ENCODE measurements at places on chromosomes 6 and 20.

- no peak for DNase-seq
Observed at GRCh38 chr6:38166411-38167240, 347.1 kb downstream of the ZFAND3 start.

DNA sequence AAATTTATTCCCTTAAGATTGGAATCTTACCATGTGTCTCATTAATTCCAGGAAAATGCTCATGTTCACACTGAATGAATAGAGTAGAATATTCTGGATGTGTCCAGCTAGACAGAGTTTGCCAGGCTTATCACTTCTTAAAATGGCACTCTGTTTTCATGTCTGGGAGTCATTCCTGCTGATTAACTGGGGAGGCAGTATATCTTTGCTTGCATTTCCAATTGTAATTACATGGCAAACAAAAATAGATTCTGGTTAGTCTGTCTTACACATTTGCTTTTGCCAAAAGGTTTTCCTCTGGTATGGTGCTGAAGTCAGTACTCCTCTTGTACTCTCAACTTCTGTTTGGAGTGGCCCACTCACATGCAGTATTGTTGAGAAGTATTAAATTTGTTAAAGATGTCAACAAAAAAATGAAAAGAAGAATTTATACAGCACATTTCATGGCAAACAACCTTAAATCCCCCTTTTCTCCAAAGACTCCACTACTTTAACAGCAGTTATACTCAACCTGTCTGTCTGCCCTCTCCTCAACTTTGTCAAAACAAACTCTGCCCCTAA is 70.2 kb downstream of the TENT5A start:
- DNase-seq, result no peak

GRCh38 chr6:98467902-98468301 is 366.5 kb upstream of the POU3F2 start:
- DNase-seq, result no peak

- DNase-seq, result peak; percentile 2
Observed at GRCh38 chr6:72704979-72705378, 83.1 kb downstream of the KCNQ5 start.

GRCh38 chr20:63177134-63177784 is 38.7 kb downstream of the YTHDF1 start:
- no peak for DNase-seq

DNA sequence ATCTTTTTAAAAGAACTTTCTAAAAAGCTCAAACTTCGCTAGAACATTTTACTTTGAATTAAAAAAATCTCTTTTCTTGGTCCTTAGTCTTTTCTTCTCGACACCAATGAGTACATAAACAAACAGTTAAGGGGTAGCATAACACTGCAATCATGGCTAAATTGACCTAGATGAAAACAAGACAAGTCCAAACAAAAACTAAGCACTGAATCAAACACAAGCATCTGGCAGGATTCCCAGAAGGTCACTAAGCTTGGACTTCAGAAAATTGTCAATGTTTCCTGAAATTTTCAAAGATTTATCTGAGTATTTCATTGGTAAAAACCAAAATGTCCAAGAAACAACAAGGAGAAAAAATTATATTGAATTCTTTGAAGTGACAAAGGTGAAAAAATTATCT is 5.0 kb downstream of the COL21A1 start:
- no peak for DNase-seq

DNA sequence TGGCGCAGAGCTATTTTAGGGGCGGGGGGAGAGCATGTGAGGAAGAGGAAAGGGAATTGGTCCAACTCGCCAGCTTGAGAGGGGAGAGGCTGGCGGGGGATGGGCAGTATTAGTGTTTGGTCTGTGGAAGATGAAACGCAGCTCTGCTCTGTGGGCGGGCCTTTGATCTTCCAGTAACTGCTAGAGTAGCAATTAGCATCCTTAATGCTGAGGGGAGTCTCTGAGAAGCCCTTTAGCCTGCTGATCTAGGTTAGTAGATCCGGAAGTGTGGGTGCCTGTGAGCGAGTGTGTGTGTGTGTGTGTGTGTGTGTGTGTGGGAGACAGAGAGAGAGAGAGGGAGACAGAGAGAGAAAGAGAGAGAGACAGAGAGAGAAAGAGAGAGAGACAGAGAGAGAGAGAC is 117.2 kb upstream of the BACH2 start:
- DNase-seq, result no peak

DNA sequence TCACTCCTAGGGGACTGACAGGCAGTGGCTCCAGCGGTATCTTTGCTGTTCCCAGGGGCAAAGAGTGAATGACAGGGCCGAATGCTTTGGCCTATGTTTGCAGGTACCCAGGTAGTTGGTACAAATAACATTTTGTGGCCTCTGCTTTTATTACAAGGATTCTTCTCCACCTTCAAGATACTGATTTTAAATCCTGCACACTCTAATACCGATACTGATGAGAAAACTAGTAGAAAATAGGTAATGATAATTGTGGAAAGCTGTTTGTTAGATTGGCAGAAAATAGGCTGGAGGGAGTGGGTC is 772 bp downstream of the HINT3 start:
- DNase-seq, result no peak

DNA sequence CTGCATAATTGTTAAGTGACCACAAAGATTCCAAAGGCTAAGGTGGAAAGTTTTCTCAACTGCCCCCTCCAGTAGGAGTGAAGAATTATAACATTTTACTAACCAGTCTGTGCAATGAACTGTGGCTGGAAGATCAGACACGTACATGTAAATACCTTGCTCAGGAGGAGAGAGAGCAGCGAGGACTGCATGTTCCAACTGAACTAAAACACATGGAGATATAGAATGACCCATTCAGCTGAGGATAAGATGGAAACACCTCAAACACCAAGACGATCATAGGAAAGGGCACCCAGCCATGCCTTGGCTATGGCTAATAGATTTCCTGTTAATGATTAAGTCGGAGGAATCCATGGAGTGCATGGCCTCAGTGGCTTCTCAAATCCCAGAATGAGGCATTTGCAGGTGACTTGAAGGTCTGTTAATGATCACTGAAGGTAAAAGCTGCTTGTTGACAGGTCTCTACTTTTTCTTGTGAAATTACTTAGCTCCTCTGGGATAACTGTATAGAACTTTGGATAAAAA is 875.6 kb downstream of the TFAP2A start:
- no peak for DNase-seq

DNA sequence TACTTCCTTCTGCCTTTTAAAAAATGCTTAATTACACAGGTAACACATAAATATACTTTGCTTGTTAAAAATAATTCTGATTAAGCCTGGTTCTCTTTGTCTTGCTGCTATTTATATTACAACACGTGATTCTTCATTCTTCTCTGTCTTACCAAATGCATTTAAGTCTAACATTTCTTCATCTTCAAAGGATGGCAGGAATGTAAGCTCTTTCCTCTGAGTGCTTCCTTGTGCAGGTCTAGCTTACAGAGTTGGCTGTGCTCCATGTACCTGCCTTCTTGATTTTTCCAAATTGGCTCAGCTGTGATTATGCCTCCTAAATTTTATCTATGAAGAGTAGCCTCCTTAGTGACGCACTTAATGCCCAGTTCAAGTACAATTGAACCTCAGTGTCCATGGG is 44.4 kb downstream of the RNF144B start:
- no peak for DNase-seq

- no peak for DNase-seq
Observed at GRCh38 chr20:39700528-39700927, 738.4 kb downstream of the DHX35 start.

DNA sequence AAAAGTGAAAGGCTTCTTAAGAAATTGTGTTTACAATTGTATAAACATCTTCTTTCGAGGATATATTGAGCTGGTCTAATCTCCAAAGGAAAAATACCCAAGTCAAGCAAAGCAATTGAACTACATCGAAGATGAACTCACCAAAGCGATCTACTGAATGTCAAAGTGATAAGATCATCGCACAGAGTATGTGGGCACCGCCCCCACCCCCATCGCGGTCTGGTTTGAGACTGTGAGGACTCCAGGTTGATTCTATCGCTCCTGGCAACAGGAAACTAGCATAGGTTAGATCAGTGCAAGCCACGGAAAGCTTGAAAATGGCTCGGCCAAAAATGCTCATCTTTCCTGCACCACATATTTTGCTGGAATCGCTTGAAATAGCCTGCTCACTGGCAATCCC is 133.2 kb upstream of the RPS6KA2 start:
- DNase-seq, result no peak

GRCh38 chr6:11328613-11329247 is 96.3 kb upstream of the NEDD9 start:
- no peak for DNase-seq

DNA sequence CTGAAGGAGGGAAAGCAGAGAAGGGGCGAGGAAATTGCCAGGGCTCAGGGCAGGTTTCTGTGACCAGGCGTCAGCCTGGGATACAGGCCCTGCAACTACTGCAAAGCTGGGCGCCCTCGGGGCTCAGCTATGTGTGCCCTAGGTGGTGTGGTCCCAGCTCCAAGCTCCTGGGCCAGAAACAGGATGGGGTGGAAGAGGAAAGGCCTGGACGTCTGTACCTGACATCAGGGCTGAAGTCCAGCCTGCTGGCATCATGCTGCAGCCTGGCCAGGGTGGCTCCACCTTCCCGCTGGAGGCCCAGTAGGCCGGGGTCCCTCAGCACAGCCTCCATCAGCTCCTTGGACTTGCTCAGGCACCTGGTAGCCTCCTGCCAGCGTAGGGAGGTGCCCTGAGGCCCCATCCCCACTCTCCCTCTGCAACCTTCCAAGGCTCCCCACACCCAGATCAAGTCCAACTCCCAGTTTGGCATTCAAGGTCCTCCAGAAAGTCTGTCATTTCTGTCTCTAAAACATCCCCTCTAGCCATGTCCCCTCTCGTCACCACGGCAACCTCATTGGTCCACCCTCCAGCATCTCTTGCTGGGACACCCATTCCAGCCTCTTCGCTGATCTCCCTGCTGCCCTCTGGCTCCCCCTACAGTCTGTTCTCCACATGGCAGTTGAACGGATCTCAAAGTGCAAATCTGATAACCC is 38.2 kb downstream of the KIAA1755 start:
- peak; percentile 71 for DNase-seq

GRCh38 chr6:105374010-105374420 is 28.9 kb downstream of the PREP start:
- peak; percentile 87 for DNase-seq

DNA sequence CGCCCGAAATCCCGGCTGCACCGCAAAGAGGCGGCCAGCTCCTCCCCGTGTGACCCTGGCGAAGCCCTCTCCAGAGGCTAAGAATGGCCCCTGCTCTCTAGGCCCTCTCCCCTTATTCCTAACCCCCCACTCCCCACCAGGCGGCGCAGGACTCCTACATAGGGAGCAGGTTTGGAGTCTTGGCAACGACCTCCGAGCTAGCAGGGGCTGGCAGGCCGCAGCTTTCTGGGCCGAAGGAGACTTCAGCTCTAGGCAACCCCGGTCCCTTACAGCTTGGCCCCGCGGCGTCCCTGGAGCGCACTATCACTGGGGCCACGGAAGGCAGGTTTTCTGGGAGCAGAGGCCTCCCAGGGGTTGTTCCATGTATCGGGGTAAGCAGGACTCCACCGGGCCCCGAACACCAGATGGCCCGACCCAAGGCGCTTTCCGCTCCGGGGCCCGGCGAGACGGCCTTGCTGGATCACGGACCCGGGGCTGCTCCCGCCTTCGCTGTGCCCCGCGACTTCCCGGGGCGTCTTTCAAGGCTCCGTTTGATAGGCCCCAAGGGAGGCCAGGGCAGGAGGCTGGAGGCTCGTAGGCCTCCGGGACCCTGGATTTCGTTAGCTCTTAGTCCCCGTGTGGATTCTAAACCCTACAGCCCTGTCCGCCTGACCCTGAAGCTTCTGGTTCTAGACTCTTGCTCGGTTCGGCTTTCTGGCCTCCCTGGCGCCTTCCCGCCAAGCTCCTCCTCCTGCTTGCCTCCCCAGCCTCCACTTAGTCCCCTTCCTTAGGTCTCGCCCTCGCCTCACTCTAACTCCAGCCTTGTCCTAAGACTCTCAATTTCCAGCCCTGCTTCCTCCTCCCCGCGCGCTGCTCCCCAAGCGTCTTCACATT is 1.9 kb downstream of the SLC32A1 start:
- DNase-seq, result peak; percentile 75

DNA sequence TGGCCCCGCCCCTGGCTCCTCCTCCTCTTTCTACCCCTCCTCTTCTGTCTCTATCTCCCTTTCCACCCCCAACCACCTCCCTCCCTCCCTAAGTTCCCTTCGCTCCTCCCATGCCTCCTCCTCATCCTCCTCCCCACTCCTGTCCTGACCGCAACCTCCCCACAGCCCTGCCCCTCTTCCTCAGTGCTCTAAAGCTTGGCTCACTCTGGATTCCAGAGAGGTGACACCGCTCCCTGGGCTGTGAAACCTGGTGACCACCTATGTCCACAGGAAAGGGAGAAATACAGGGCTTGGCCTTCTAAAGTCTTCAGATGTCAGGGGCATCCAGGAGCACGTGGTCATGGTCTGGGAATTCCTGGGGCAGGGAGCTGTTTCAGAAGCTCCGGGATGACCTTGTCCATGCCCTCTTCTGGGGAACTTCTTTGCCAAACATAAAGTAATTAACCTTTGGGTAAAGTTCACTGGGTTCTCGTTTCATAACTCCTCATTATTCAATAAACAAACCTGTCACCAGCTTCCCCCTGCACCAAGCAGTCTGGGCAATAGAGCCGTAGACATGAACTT is 345 bp upstream of the CST5 start:
- peak; percentile 82 for DNase-seq

- no peak for DNase-seq
Observed at GRCh38 chr6:96563853-96564252, 925 bp downstream of the FHL5 start.

DNA sequence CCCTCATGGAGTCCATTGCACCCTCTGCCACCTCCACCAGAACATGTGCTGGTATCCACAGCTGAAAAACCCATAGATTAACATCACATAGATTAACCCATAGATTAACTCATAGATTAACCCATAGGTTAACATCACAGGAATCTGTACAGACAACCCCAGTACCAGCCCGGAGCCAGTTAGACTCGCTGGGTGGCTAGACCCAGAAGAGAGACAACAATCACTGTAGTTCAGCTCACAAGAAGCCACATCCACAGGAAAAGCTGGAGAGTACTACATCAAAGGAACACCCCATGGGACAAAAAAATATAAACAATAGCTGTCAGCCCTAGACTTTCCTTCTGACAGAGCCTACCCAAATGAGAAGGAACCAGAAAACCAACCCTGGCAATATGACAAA is 25.1 kb downstream of the SERPINB9 start:
- DNase-seq, result no peak

- DNase-seq, result no peak
Observed at GRCh38 chr6:153442096-153442495, 311.0 kb upstream of the RGS17 start.

DNA sequence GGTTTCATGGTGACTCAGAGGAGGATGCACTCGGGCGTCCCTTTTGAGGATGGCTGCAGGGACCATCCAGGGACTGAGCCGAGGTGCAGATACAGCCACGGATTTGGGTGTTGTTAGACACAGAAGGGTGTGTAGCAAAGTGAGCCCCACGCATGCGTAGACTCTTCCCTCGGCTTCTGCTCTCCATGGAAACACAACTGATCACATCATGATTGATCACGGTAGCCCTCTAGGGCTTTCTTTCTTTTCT is 606 bp upstream of the ULBP1 start:
- DNase-seq, result no peak

DNA sequence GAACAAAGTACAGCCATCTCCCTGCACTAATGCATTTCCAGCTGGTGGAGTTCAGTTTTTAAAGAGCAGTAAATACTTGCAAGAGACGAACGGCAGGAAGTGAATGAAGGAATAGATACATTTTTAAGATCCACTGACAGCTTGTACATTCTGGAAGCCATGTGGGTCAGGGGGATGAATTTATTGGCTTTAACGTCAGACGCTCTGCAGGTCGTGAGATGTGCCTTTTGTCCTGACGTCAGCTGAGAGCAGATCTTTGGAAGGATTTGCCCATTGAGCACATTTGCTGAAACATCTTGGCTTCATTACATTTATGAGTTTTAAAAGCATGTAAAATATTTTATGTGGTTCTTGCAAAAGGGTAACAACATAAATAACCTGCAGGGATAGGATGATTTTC is 29.5 kb upstream of the SALL4 start:
- no peak for DNase-seq
